Common myeloid progenitor, CD34-positive (primary cell): ENCODE measurements at places on chromosomes 7 and 10.

GRCh38 chr7:128035712-128036111 lies 4.5 kb upstream of the LRRC4 start:
- DNase-seq, result peak; percentile 24

DNA sequence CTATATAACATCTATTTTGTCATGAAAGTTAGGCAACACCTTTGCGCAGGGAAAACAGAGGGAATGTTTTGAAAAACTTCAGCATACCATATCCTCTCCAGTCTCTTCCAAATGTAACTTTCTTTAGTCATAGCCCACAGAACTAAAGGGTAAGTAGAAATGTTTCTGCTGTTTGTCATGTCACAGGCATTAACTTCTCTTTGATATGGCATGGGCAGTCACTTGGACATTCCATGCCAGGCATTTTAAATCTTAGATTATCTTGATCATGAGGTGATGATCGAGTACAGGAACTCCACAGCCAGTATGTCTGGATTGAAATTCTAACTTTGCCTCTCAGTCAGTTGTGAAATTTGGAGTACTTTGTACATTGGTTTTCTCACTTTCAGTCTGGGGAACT lies 27.5 kb upstream of the ETV1 start:
- DNase-seq, result no peak

- DNase-seq, result no peak
Measured at GRCh38 chr10:78851647-78852046, 217.1 kb upstream of the ZMIZ1 start.

GRCh38 chr7:49037346-49038210 lies 113.2 kb downstream of the CDC14C start:
- DNase-seq, result no peak

- DNase-seq, result no peak
Measured at GRCh38 chr10:120606051-120606764, 149.2 kb downstream of the PLPP4 start.

- DNase-seq, result no peak
Measured at GRCh38 chr7:90570373-90570959, 25.7 kb upstream of the CDK14 start.

DNA sequence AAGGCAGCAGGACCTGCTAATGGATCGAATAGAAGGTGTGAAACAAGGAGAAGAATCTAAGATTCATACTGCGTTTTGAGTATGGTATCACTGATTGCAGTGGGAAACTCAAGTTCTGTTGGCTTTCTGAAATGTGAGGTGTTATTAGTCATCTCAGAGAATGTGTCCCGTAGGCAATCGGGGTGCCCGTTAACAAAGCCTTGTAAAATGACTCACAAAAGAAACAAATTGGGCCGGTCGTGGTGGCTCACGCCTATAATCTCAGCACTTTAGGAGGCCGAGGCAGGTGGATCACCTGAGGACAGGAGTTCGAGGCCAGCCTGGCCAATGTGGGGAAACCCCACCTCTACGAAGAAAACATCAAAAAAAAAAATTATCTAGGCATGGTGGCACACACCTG lies 118.2 kb upstream of the C7orf33 start:
- no peak for DNase-seq

DNA sequence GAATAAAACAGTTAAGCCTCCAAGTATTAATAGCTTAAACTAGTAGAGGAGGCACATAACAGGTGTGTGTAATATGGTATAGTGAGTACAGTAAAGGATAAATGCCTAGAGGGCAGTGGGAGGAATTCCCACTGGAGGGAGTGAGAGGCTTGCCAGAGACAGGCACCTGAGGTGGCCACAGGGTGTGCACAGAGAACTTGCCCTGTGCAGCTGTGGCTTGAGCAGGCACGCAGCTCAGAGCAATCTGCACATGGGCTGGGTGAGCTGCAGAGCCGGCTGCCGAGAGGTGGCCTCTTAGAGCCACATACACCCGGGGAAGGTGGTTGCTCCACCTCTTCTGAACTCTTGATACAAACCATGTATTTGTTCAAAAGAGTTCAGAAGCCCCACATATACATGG lies 237.1 kb downstream of the COBL start:
- no peak for DNase-seq

- DNase-seq, result no peak
Measured at GRCh38 chr7:33044401-33044718, 18.2 kb downstream of the NT5C3A start.

- DNase-seq, result no peak
Measured at GRCh38 chr10:93181271-93182048, 107.8 kb downstream of the CYP26A1 start.

GRCh38 chr7:133625046-133625445 lies 372.2 kb downstream of the EXOC4 start:
- no peak for DNase-seq

DNA sequence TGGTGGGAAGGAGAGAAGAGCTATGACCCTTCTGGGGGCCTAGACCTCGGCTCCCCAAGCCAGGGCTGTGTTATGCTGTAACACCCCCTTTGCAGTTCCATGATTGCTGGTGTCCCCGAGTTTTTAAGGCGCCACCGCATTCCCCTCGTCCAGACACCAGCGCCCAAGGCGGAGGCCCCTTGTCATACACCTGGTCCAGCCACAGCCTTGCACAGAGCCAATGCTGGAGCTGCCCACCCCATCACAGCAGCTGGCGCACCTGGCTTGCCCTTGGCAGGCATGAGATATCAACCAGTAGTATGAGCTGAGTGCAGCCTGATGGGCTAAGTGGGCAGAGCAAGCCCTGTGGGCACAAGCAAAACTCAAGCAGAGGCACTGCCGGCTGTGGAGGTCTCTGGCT lies 209.4 kb downstream of the SORCS1 start:
- no peak for DNase-seq

GRCh38 chr7:26293569-26294308 lies 2.1 kb downstream of the SNX10 start:
- peak; percentile 68 for DNase-seq

- no peak for DNase-seq
Measured at GRCh38 chr10:69516796-69517195, 56.4 kb downstream of the NEUROG3 start.

- DNase-seq, result peak; percentile 64
Measured at GRCh38 chr10:103772096-103772845, 83.1 kb downstream of the SH3PXD2A start.

DNA sequence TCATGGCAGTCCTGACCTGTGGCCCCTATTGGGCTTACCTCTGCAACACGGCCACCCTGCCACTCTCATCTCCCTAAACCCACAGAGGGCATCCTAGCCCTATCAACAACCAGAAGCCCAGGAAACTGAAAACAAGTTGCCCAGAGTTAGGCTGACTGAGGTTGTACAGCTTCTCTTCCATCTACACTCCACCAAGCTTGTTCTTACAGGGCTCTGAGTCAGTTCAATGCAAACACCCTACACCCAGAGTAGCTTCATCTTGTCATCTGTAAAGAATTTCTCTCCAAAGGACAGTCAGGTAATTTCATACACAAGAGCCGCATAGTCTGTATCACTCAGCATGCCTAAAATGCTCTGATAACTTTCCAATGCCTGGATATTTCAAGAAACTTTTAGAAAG lies 175.4 kb downstream of the ARID5B start:
- no peak for DNase-seq

GRCh38 chr10:130078120-130078519 lies 32.5 kb downstream of the C10orf143 start:
- no peak for DNase-seq

DNA sequence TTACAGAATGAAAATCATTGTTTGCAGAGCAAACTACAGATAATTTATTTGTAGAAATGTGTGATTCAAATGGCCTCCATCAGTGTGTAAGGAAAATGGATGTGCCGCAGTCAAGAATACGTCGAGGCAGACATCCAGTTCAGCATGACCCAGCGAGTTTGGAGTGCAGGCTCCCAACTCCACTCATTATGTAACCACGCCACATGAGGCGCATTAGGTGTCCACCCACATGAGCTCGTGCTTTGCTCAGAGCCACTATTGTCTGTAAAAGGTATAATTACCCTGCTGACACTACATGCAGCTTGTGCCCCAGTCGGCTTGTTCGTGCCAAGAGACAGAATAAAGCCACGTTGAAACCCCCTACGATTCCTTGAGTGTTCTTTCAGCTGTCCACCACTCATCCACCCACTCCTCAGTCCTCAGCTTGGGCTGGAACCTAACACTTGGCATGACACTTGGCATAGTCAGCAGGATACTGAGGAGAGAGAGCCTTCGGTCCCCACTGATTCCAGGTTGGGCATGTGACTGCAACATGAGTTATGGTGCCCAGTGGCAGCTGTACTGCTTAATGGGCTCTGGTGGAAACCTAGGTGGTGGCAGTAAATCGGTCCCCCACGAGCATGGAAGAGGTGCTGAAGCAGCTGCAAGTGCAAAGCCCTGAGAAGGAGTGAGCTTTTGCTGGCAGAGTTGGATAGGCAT lies 102.7 kb downstream of the BICC1 start:
- no peak for DNase-seq

DNA sequence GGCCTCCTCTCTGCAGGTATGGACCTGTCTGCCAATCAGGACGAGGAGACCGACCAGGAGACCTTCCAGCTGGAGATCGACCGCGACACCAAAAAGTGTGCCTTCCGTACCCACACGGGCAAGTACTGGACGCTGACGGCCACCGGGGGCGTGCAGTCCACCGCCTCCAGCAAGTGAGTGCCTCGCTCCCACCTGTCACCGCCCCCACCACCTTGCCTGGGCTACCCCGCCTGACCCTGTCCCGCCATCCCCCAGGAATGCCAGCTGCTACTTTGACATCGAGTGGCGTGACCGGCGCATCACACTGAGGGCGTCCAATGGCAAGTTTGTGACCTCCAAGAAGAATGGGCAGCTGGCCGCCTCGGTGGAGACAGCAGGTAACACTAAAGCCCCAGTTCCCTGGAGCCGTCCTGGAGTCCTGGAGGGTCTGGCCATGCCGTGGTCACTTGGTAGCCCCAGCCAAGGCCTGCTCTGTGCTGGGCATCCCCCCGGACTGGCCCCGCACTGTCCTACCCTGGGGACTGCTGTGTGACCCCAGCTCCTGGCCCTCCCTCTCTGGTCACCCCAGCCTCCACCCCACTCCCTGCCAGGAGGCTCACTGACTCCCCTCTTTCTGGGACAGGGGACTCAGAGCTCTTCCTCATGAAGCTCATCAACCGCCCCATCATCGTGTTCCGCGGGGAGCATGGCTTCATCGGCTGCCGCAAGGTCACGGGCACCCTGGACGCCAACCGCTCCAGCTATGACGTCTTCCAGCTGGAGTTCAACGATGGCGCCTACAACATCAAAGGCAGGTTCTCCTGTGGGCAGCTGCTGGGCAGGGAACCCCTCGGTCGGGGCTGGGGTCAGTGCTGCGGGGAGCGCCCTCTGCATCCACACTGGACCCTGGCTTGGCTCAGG lies 178.0 kb downstream of the RNF216 start:
- DNase-seq, result no peak
